HCT116 (cell line): ENCODE measurements at places on chromosomes 4 and X. TPM values are rescaled to one million over a fixed set of nuclear protein-coding genes. Genes with fewer than 3 reads are reported as not detected.

- no peaks in the 10 kb centered on the region for H3K4me1 ChIP-seq
- no peaks in the 10 kb centered on the region for H3K36me3 ChIP-seq
- no peak overlapping the region for H3K4me3 ChIP-seq
- no peak overlapping the region for H3K27ac ChIP-seq
These were observed 622 bp downstream of the KLKB1 start for GRCh38 chr4:186227744-186228513.

GRCh38 chr4:5511791-5512190 is 196.6 kb downstream of the EVC2 start:
- no peaks in the 10 kb centered on the region for H3K36me3 ChIP-seq
- no peak overlapping the region for H3K27ac ChIP-seq
- no peak for DNase-seq
- peaks cover 8% of the 10 kb centered on the region; the same call in 1 of the 2 replicates for H3K27me3 ChIP-seq
- H3K4me3 ChIP-seq: no peak overlapping the region
- H3K4me1 ChIP-seq: no peaks in the 10 kb centered on the region

- no peak for DNase-seq
- no peaks in the 10 kb centered on the region for H3K4me1 ChIP-seq
- no peak overlapping the region for H3K4me3 ChIP-seq
- H3K36me3 ChIP-seq: no peaks in the 10 kb centered on the region
- H3K27ac ChIP-seq: no peak overlapping the region
- H3K27me3 ChIP-seq: no peaks in the 10 kb centered on the region
These were observed 14.9 kb upstream of the UGDH start for GRCh38 chr4:39541987-39542610.

The DUSP9 gene
- total RNA-seq: 14.2 TPM
